Left lobe of liver (tissue), 2 donors: ENCODE measurements at places on chromosomes 7 and 10.

GRCh38 chr10:133557381-133557780 lies 8.0 kb downstream of the SYCE1 start:
- DNase-seq, result no peak

- DNase-seq, result no peak
Measured at GRCh38 chr10:88121361-88121760, 257.9 kb downstream of the PTEN start.

DNA sequence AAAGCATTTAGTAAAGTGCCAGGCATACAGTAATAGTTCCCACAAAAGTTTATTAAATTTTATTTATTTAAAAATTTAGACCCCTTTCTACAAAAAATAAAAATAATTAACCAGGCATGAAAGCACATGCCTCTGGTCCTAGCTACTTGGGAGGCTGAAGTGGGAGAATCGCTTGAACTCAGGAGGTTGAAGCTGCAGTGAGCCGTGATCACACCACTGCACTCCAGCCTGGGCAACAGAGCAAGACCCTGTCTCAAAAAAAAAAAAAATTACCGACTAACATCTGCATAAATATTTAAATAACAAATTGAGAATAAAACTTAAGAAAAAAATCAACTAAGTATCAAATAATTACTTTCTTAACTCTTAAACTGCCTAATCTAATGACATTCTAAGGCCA lies 64.3 kb upstream of the TRIM24 start:
- no peak for DNase-seq

- no peak for DNase-seq
Measured at GRCh38 chr10:30848396-30849032, 183.2 kb downstream of the ZNF438 start.

GRCh38 chr7:109178342-109178741 lies 608.7 kb downstream of the DNAJB9 start:
- DNase-seq, result no peak

DNA sequence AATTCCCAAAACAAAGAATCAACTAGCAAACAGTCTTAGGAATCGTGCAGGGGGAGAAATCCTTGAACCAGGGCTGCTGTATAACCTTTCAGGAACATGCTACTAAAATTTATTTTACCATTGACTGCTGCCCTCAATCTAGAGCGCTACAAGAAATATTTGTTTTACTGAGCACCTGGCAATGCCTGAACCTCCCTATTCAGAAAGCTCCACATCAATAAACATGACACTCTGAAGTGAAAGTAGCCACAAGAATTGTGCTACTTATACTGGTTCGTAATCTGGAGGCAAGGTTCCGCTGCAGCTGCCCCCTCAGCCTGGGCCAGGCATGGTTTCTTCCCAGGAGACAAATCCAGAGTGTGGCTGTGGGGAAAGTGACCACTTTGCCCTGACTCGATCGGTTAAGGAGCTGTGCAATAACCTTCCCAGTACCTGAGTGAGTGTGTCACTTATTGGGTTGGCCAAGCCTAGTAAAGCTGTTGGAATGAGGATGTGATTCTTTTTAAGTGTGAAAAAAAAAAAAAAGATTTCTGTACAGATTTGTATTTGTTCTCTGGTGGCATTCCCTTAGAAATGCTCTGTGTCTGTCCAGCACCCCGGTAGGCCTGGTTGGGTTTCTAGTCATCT lies 7.7 kb downstream of the VWA2 start:
- no peak for DNase-seq

DNA sequence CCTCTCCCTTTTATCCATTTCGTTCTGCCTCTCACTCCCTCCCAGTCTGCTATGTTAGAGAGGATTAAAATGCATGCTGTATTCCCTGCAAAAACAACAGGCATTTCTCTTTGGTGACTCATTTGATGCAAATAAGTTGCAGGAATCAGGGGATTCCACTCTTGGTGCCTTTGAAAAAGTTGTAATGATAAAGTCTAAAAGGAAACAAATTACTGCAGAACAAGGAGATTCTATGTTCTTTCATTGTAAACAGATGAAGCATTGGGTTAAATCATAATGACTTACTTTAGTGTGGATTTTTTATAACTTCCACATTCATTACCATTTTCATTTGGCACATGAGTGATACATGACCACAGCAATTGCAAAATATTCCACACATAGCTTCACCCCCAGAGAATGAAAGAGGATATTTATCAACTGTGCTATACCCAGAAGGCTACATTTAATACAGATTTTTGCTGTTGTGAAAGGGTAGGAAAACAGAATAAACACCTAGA lies 33.4 kb upstream of the ABLIM1 start:
- DNase-seq, result no peak

DNA sequence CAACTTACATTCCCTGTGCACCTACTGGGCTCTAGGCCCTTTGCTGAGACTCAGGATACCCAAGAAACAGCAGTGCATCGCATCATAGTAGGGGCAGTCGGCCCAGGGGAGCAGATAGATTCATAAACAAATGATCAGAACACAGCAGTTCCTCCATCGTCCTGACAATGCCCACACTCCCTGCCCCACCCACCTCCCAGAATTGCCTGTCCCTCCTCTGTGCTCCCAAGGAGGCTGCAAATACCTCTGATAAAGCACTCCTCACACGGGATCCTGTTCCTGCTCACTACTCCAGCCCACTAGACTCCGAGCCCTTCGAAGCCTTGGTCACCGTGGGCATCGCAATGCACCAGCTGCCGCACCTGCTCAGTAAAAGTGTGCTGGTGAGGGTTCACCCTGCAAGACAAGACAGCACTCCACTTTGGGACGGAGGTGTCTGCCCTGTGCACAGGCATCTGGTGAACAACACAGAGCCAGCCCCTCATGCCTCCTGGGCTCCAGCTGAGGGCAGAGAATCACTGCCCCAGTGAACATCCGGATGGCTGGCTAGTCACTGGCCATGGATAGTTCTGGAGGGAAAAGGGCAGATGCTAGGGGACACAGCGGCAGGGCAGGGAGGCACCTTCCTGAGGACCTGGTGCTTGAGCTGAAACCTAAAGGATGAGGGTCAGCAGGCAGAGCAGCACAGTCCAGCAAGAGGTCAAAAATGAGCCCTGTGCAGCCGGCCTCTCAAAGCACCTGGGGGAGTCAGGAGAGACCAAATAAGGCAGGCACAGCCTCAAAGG lies 60.7 kb downstream of the TNS3 start:
- no peak for DNase-seq

DNA sequence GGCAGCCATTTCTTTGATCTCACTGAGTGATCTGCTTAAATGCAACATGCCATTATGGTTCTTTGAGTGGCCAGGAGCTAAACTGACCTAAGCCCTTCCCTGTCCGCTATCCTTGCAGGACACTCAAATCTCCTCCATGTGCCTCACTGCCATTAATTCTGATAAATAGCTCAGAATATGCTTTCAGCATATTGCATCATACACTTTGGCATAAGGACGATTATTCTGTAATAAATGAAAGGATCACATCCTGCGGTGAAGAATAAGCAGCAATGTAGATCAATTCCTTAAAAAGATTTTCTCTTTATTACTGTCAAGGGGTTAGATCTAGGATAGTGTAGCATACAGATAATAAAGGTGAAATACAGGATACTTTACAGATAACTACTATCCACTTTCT lies 231.8 kb upstream of the CTBP2 start:
- DNase-seq, result no peak

DNA sequence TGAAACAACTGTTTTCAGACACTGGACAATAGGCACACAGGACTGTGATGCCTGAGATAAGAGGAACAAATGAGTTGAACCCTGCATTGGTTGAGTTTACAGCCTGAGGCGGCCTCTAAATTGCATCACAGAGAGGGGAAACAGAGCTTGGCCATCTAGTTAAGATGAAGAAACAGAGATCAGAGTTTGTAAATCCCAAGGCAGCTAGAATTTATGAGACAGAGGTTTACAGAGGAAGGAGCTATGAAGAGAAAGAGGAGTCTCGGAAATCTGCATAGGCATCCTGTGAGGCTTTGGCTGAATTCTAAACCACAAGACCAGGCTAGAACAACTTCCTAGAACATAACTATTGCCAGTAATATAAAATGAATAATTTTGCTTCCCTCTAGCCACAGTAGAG lies 41.0 kb upstream of the OIT3 start:
- DNase-seq, result no peak

GRCh38 chr10:126398924-126399323 lies 10.6 kb upstream of the ADAM12 start:
- DNase-seq, result no peak

DNA sequence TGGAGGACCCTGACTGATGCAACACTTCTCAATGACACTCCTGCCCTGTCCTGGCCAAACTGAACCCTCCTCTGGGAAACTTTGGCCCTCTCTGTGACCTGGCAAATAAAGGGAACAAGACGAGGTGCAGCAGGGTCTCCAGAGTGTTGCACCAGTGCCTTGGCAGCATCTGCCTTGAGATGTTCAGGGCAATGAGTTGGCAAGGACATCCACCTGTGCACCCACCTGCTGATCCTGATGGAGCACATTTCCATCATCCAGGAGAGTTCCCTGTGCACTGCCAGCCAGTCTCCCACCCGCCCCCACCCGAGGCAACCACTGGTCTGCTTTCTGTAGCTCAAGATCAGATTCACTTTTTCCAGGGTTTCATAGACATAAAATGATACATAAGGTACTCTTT lies 407.4 kb downstream of the GRID1 start:
- no peak for DNase-seq

DNA sequence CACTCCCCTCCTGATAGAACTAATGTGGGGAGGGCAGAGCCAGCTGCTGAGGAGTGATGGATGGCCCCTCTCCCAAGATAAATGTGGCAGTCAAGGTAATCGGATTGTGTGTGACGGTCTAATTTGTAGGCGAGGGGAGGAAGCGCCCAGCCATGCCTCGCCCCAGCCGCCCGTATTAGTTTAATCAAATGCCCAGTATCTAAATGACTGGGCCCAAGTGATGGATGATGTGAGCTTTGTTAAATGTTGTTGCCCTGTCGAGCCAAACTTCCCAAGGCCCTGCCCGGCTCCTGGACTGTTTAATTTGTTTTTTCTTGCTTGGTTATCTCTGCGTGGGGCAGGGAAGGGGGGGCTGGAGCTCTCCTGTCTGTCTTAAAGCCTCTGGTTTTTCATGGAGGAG lies 88.4 kb upstream of the PPIF start:
- DNase-seq, result no peak

DNA sequence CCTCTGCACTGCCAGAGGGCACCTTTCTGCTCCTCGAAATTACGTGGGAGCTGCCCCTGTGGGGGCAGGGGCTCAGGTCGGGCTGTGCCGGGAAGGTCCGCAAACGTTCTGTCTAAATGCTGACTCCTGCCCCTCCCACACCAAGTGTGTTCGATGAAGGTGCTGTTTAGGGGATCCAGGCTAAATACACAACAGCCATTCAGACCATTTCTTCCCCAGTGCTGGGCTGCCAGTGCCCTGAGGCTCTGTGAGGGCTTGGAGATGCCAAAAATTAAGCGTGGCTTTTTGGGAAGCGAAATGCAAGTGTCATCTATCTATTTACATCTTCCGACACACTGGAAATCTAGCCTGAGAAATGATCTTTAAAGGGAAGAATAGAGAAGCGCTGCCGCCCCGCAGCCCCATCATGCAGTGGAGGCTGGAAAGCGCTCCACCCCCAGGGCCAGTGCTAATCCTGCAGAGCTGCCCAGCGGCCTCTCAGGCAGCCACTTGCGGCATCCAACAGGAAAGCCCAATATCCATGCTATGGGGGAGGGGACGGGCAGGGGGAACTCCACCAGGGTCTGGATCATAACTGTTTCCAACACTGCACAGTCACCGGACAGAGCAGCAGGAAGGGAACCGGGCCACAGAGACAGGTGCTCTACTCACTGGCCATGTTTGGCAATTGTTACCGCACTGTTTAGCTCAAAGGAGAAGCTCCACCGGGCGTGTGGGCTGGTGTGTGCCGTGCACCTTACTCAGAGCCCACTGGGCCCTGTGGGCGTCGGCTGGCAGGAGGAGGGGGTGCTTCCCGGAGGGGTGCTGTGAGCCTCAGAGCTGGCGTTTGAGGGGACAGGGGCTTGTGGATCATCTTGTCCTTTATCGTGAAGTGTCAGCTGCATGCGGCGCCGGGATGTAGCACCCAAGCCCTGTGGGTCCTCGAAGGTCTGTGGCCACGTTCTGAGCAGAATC lies 205.5 kb downstream of the DNAJB6 start:
- no peak for DNase-seq

DNA sequence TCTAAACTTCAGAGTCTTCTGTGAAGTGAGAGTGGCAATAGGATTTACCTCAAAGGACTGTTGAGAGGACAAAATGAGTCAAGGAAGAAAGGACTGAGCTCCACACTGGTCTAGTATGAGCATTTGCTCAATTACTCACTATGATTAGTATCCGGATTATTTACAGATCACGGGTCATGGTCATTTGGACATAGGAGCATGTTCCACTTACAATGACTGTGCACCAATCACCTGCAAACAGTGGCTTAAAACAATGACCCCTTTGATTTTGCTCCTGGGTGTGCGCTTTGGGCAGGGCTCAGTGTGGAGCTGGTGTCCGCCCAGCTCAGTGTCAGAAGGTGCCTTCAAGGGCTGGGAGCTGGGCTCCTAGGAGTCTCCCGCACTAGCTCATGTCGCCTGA lies 225.4 kb downstream of the TCERG1L start:
- DNase-seq, result no peak

DNA sequence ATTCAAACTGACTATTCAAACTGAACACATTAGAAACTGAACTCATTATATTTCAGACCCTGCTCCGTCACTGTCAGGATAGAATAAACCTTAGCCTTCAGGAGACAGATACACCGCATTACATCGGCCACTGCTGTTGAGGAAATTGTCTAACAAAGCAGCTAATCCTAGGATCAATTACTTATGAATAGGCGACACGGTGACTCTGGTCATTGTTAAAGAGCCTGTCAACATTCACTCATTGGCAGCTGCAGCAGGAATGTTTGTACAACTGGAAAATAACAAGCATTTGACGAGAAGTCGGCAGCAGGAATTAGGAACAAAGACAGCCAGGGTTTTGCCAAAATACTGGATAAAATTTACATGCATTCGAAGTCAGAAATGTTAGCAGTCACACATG lies 112.0 kb upstream of the MKX start:
- no peak for DNase-seq

DNA sequence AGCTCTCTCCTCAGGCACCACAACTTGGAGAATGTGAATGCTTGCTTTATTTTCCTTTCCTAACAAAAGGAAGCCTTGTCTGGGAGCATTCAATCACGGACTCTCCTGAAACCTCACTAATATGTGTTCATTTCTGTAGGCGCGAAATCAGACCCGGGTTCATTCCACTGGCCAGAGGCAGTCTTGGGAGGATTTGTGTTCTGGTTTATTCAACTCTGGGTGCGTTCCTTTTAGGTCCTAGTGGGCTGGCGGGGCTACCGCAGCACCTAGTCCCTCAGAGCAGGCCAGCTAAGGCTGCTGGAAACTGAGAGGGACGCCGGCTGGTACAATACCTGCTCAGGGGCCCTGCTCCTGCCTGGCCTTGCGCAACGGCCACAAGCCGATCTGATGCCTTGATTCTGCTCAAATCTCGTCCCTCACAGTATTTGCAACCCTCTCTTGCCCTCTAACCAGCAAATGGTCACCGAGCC lies 7.5 kb downstream of the HOXA4 start:
- peak; percentile 44 for DNase-seq

DNA sequence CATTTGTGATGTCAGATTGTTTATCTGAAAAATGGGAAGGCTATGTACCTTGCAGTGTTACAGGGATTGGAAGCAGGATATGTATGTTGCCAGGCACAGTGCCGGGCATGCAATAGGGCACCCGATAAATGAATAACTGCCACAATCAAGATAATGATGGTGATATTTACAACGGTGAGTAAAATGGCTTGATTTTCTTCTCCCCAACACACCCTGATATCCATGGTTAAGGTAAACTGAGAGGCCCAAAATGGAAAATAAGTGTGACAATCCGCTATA lies 108.3 kb downstream of the CYP26A1 start:
- DNase-seq, result no peak
